Activated T-cell treated with anti-CD3 and anti-CD28 coated beads, Interleukin-2, amount 50 U/mL, for 72 hours (primary cell): ENCODE measurements at places on chromosomes 3 and 15.

DNA sequence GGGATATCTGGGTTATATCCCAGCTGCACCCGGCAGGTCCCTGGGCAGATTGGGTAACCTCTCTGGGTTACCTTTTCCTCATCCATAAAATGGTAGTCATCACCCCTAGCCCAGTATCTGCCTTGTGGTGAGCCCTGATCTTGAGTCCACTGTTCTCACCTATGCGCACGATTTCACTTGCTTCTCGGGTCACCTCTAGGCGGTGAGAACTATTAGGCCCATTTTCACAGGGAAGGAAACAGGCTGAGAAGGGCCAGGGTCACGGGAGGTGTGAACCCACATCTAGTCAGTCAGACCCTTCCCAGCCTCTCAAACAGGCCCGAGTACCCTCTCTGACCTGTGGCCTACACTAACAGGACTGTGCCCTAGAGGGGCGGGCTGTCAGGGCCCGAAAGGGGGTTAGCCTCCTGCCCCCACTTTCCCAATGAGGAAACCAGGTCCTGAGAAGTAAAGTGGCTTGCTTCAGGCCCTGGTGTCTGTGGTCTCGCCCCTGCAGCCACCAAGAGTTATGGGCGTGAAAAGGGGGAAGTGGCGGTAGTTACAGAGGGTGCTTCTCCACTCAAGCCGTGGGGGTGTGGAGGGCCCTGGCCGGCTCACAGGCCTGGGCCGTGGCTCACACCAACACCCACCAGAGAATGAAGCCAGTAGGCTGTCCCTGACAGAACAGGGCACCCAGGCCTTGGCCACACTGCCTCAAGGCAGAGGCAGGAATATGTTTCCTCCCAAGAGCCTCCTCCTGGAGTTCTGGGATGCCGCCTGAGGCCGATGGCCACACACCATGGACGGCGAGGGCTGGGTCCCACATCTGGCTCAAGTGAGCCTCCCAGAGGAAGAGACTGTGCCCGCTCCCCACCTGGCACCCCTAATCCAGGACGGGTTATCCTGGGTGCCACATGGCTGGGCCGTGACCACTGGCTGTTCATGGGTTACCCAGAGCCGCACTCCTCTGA, 19.5 kb downstream of the PSTPIP1 start:
- H3K4me1 ChIP-seq, result peaks cover 92% of the 10 kb centered on the region
- peak overlapping the region; percentile 79 for H3K4me3 ChIP-seq
- peaks cover 7% of the 10 kb centered on the region for H3K36me3 ChIP-seq
- H3K27ac ChIP-seq, result peak overlapping the region; percentile 95
- H3K27me3 ChIP-seq, result no peaks in the 10 kb centered on the region

GRCh38 chr3:175495331-175495730, 636.2 kb downstream of the NAALADL2 start:
- H3K27me3 ChIP-seq, result no peaks in the 10 kb centered on the region
- H3K27ac ChIP-seq, result no peak overlapping the region
- no peak for DNase-seq
- no peaks in the 10 kb centered on the region for H3K4me1 ChIP-seq

- H3K4me3 ChIP-seq, result no peak overlapping the region
- DNase-seq, result no peak
- H3K36me3 ChIP-seq, result no peaks in the 10 kb centered on the region
- H3K27me3 ChIP-seq, result peaks cover 27% of the 10 kb centered on the region
- H3K27ac ChIP-seq, result no peak overlapping the region
- peaks cover 13% of the 10 kb centered on the region for H3K4me1 ChIP-seq
Measured at GRCh38 chr3:197328198-197328597, 29.8 kb upstream of the DLG1 start.

DNA sequence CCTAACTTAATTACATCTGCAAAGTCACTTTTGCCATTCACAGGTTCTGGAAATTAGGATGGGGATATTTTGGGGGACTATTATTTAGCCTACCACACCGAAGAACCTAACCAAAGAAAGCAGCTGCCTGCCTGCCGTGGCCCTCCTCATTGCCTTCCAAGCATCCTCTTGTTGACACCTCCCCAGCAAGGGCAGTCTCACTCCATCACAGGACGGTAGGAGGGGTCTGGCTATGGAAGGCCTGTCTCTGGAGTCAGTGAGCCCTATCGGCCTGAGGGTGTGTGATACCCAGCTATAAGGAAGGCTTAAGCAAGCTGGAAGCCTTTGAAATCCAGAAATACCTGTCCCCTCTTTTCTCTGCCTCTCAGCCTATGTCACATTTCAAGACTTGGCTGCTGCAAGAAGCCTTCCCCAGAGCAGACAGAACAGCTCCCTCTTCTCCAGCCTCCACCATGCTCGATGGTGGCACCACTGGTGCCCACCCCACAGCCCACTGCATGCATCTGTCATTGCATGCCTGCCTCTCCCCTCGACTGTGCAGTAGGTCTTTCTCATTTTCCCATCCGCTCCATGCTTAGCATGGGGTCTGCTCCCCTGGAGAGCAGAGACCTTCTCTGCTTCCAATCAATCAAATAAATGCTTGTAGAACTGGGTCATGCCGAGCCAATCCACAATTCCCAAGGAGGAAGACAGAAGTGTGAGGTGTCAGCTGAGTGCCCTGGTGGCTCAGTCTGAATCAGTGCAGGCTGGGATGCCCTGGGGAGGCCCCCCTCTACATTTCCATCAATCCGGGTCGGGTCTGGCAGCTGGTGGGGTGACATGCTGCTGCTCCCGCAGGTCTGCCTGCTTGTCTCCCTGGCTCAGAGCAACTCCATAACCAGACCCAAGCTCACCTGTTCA, 23.9 kb upstream of the LOXL1 start:
- H3K27me3 ChIP-seq, result no peaks in the 10 kb centered on the region
- H3K4me3 ChIP-seq, result no peak overlapping the region
- peaks cover 5% of the 10 kb centered on the region for H3K4me1 ChIP-seq

GRCh38 chr3:9121366-9122001, 128.0 kb downstream of the SRGAP3 start:
- H3K27ac ChIP-seq, result no peak overlapping the region
- no peaks in the 10 kb centered on the region for H3K36me3 ChIP-seq
- H3K4me1 ChIP-seq, result no peaks in the 10 kb centered on the region
- H3K27me3 ChIP-seq, result no peaks in the 10 kb centered on the region
- DNase-seq, result no peak

GRCh38 chr3:27345959-27346865, 23.0 kb downstream of the NEK10 start:
- no peak overlapping the region for H3K27ac ChIP-seq
- H3K27me3 ChIP-seq, result no peaks in the 10 kb centered on the region
- H3K36me3 ChIP-seq, result no peaks in the 10 kb centered on the region

- no peak overlapping the region for H3K27ac ChIP-seq
- no peak for DNase-seq
- no peaks in the 10 kb centered on the region for H3K4me1 ChIP-seq
- no peaks in the 10 kb centered on the region for H3K27me3 ChIP-seq
- H3K36me3 ChIP-seq, result peaks cover 2% of the 10 kb centered on the region
Measured at GRCh38 chr3:33687406-33688010, 30.5 kb downstream of the CLASP2 start.

DNA sequence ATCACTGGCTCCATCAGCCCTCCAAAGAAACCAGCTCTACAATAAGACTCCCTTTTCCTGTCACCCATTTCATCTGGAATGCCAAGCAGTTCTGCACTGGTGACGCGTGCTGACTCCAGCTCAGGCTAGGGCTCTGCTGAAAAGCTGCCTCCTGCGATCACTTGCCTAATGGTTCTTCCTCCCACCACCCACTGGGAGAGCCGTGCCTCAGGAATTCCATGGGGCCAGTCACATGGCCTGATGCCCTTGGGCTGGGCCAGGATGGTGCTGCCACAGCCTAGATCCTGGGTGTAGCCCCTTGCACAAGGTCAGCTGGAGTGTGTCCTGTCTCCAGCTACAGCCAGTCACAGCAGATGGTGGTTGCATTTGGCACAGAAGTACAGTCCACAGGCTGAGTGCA, 98.9 kb downstream of the DNAJB8 start:
- H3K36me3 ChIP-seq, result peaks cover 2% of the 10 kb centered on the region
- H3K4me3 ChIP-seq, result no peak overlapping the region
- no peaks in the 10 kb centered on the region for H3K27me3 ChIP-seq
- H3K27ac ChIP-seq, result no peak overlapping the region

- DNase-seq, result no peak
- no peaks in the 10 kb centered on the region for H3K36me3 ChIP-seq
- no peaks in the 10 kb centered on the region for H3K27me3 ChIP-seq
- H3K4me1 ChIP-seq, result peaks cover 45% of the 10 kb centered on the region
Measured at GRCh38 chr15:31446546-31446945, 119.9 kb downstream of the KLF13 start.

DNA sequence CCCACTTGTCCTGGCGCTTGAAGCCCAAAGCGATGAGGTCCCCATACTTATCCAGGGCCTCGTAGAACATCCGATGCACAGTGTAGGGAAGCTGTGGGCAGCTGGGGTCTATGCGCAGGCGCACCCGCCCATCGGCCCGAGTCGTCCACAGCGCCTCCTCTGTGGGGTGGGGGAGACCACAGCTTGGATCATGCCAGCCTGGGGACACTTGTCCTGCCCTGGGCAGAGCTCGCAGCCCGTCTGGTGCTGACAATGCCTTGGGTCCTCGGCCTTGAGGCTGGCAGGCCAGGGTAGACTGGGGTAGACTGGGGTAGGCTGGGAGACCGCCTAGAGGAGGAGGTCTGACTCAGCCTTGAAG, 39.8 kb downstream of the ACSBG1 start:
- no peak overlapping the region for H3K4me3 ChIP-seq
- H3K27me3 ChIP-seq, result no peaks in the 10 kb centered on the region
- no peak overlapping the region for H3K27ac ChIP-seq
- H3K36me3 ChIP-seq, result peaks cover 2% of the 10 kb centered on the region

DNA sequence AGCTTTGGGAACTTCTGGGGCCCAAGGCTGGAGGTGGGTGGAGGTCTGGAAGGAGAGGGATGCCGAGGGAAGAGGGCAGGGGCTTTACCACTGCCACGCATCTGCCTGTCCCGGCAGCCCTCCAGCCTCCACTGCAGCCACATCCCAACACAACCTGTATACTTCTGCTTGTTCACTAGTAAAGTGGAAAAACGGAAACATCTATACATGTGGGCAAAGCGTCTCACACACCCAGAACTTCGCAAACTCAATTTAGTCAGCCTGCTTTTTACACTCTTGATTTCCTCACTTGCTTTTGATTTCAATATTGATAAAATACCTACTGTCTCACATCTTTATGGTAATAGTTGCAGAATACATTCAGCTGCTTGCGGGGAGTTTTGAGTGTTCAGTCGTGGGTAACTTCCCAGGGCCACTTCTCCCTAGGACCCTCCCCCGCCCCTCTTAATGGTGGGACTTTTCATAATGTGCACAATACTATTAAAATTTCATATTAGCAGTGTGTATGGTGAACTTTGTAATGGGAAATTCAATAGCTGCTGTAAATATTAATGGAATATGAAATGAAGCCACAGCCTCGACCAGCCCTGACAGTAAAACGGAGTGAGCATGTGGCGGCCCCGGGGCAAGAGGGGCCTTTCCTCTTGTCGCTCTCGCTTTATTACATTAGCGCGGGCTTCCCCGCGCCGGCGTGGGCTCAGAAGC, 85.2 kb downstream of the NR2F2 start:
- peaks cover 2% of the 10 kb centered on the region for H3K36me3 ChIP-seq
- H3K27me3 ChIP-seq, result peaks cover 82% of the 10 kb centered on the region
- no peak overlapping the region for H3K27ac ChIP-seq
- peaks cover 4% of the 10 kb centered on the region for H3K4me1 ChIP-seq

- peaks cover 3% of the 10 kb centered on the region for H3K36me3 ChIP-seq
- H3K4me3 ChIP-seq, result no peak overlapping the region
- DNase-seq, result peak; percentile 85
- H3K4me1 ChIP-seq, result peaks cover 28% of the 10 kb centered on the region
- H3K27ac ChIP-seq, result no peak overlapping the region
- no peaks in the 10 kb centered on the region for H3K27me3 ChIP-seq
Measured at GRCh38 chr3:72338942-72339669, 509.1 kb downstream of the SHQ1 start.

DNA sequence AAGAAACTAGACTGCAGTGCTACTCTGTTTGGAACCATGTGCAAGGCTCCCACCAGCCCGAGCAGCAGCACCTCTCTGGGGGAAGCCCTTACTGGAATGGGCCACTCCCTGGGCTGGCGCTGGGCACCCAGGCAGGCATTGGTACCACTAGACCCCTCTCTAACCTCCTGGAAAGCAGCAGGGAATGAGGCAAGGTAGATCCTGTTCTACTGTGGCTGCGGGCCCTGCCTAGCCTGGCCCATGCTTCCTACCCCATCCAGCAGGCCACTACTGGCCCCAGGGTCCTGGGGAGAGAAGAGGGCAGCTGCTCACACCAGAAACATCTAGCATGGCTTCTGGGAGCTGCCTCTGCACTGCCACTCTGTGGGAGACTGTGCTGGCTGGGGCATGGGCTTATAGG, 44.8 kb downstream of the MESD start:
- no peak for DNase-seq
- H3K27me3 ChIP-seq, result no peaks in the 10 kb centered on the region
- H3K4me3 ChIP-seq, result no peak overlapping the region

GRCh38 chr15:45201557-45201859, 13.7 kb upstream of the SHF start:
- H3K4me1 ChIP-seq, result peaks cover 17% of the 10 kb centered on the region
- H3K36me3 ChIP-seq, result no peaks in the 10 kb centered on the region
- H3K27me3 ChIP-seq, result peaks cover under 1% of the 10 kb centered on the region
- H3K4me3 ChIP-seq, result no peak overlapping the region
- no peak for DNase-seq

DNA sequence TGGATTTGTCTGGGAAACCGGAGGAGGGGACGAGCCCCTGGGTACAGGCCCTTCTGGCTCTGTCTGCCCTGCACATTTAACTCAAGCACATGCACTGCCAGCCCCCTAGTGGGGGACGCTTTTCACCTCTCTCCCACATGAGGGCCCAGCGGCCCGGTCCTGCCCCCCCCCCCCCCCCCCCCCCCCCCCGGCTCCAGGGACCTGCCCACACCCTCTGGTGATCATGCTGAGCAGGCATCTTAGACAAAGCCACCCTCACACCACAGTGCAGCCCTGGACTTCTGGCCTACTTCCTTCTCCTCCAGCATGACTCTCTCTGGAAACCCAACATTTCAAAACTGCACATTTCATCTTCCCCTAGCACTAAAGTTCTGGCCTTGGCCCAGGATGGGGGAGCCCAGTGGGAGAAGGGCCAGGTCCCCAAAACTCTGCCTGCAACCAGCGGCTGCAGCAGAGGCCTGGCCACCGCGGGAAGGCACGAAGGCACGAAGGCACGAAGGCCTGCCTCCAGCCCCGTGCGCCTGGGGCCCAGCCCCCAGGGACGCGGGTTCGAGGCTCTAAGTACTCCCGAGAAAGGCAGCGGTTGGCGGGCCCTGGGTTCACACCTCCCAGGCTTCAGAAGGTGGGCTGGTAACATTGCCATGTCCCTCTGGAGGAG, 14.1 kb downstream of the KLF15 start:
- no peak for DNase-seq
- no peaks in the 10 kb centered on the region for H3K36me3 ChIP-seq
- H3K27me3 ChIP-seq, result peaks cover 9% of the 10 kb centered on the region
- H3K4me1 ChIP-seq, result no peaks in the 10 kb centered on the region
- H3K4me3 ChIP-seq, result no peak overlapping the region

GRCh38 chr3:15819043-15819442, 21.3 kb upstream of the ANKRD28 start:
- H3K36me3 ChIP-seq, result no peaks in the 10 kb centered on the region
- H3K27ac ChIP-seq, result no peak overlapping the region
- no peaks in the 10 kb centered on the region for H3K27me3 ChIP-seq
- no peak overlapping the region for H3K4me3 ChIP-seq
- DNase-seq, result no peak
- H3K4me1 ChIP-seq, result peaks cover 41% of the 10 kb centered on the region
